ENCODE measurements at places on chromosomes 12 and 14.

GRCh38 chr12:1766110-1766509, 54.3 kb upstream of the LRTM2 start:
- DNase-seq: no peak

DNA sequence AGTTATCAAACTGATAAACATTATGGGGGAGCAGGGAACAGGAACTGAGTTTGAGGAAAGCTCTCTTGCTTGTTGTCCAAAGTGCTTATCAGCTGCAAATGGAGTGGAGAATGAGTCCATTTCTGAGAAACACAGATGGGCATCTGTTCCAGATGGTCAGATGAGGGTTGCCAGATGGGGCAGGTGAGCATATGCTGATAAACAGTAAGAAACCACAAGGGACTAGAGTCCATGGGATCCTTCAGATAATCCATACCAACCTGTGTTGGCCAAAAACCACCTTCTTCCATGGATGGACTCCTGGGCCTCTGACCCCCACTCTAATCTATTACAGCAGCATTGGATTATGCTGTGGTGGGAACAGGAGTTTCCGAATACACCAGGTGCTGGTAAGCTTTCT, 38.3 kb downstream of the GNS start:
- no peak for DNase-seq

DNA sequence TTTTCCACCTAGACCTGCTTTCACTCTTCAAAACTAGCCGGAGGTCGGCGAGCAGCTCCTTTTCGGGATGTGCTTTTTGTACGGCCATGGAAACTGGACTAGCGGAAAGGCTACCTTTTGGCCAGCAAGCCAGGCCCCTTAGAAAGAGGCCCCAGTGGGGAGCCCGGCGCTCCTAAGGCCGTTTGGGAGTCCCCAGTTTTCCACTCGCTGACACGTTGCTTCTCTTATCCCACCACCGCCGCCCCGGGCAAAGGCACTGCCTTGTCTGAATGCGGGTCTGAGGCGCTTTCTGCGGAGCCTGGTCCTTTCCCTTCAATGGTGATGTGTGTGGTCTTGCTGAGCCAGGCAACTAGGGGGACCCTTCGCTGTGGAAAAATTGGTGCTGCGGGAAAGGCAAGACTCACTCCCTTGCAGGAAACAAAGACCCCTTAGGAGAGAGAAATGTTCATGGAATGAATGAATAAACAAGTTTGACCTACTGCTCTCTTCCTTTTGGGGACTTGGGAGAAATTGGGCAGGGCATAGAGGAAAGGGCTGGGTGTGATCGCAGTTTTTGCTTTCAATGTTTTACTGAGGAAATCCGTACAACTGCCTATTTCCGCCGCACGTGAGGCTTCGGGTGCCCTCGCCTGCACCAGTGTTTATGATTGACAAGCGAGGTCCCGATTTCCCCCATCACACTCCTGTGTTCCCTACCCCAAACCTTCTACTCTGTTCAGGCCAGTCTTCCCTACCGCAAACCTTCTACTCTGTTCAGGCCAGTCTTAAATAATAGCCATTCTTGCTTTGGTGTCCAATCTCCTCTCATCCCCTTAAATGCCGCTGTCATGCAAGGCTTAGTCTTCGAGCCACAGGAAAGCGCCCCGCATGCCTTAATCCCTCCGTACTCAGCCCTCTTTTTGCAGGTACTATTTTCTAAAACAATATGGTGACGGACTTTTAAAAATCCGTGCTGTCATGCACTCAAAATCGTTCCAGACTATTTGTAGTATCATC, 1.0 kb upstream of the SLC38A2 start:
- DNase-seq: peak; percentile 46

DNA sequence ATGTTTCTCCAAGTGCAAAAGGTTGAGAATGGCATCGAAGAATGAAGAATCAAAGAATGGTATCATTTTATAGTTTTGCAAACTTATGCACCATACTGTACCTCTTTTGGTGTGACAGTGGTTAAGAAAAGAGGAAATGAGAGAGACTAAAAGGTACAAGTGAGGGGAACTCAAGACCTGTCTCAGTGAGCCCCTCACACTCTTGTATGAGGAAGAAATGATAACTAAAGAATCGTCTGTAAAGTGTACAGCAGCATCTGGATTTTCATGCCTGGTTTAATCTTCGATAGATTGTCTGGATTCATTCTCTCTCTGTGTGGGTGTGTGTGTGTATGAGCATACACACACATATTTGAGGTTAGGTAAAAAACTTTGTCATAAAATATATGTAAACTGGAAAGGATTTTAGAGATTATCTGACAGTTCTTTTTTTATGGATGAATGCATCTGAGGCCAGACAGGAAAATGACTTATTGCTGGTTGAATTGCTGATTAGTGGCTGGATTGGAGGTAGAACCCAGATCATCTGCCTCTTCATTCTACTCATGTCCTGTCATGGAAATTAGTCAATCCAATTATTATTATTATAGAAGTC, 16.0 kb upstream of the SLC38A2 start:
- DNase-seq: no peak
